Left ventricle myocardium inferior (tissue), 1 donor: ENCODE measurements at places on chromosomes 3 and 15.
A peak's percentile ranks its signal among the peaks of the same experiment; 100 is the strongest.

DNA sequence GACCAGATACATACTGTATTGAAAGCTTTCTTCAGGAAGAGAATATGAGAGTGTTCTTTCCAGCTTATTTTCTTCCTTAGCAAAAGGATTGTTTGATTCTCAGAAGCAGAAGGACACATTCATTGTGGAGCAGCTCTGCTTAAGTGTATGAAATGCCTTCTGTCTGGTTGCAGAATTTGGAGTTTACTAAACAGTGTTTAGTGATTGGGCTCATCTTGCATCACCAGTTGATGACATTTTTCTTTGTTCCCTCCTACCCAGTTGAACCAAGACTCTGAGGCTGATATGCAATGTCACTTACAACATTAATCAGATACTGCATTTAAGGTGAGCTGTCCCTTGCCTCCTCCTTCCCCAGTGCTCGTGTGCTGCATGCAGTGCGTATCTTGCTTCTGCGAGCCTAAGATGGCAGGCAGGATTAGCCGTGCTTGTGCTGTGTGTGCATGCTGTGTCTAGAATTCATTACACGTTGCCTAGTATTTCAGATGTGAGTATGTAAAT, 18.4 kb downstream of the ZBTB38 start:
- peaks cover 39% of the 10 kb centered on the region for H3K36me3 ChIP-seq
- peaks cover 22% of the 10 kb centered on the region for H3K4me1 ChIP-seq
- no peak overlapping the region for H3K27ac ChIP-seq
- peak overlapping the region; percentile 10 for H3K4me3 ChIP-seq

DNA sequence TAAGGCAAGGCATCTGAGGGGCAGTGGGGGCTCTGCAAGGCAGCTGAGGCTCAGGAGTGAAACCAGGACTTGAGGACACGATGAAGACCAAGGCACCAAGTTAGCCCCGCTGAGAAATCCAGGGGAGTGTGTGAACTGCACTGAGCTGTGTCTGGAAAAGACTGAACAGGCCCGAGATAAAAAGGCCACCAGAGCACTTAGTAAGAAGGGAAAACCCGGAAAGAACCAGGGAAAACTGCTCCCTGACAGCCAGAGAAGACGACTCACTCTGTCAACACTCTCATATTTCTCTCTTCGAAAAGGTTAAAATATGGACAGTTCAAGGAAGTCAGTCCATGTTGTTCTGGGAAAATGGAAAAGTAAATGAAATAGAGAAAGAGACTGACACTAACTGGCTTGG, 109.0 kb downstream of the SEC22A start:
- peaks cover 75% of the 10 kb centered on the region for H3K36me3 ChIP-seq
- no peak overlapping the region for H3K27ac ChIP-seq
- H3K27me3 ChIP-seq = peaks cover 5% of the 10 kb centered on the region
- peaks cover 25% of the 10 kb centered on the region for H3K4me1 ChIP-seq

DNA sequence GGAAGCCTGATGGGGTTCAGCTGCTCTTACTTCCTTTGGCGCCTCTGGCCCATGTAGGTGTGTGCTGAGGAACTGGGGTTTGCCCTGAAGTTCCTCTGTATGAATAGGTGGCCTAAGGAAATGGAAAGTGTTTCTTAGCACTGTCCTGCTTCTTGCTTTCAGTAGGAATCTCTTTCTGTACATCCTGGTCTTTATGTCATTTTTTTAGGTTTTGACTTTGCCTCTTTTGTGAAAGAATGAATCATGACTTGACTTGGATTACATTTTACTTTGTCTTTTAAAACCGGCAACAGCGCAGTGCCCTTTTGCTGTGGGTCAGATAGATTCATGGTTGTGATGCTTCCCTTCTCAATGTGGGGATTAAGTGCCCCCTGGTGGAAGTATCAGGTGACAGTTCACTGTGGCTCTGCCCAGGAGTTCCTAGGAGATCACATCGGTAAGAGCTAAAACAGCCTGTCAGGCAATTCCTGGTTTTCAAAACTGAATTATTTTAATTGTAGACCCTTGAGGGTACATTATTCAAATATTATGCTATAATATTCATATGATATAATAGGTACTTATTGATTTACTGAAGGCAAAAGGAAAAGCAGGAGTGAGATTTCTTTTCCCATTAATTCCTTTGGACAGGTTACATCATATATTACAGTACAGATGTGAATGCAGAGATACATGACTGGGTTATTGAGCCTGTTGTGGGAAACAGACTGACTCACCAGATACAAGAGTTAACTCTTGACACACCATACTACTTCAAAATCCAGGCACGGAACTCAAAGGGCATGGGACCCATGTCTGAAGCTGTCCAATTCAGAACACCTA, 95.4 kb downstream of the HCN4 start:
- H3K4me1 ChIP-seq = peaks cover 6% of the 10 kb centered on the region
- no peak for DNase-seq
- peaks cover 13% of the 10 kb centered on the region for H3K36me3 ChIP-seq
- H3K4me3 ChIP-seq = no peak overlapping the region

GRCh38 chr3:6679510-6679909, 181.4 kb upstream of the GRM7 start:
- no peaks in the 10 kb centered on the region for H3K27me3 ChIP-seq
- no peak overlapping the region for H3K4me3 ChIP-seq
- no peaks in the 10 kb centered on the region for H3K36me3 ChIP-seq
- no peak overlapping the region for H3K27ac ChIP-seq
- no peak for DNase-seq
- no peaks in the 10 kb centered on the region for H3K4me1 ChIP-seq

GRCh38 chr3:37993820-37994638, 3.4 kb downstream of the VILL start:
- peaks cover 33% of the 10 kb centered on the region for H3K4me1 ChIP-seq
- peak overlapping the region; percentile 66 for H3K4me3 ChIP-seq
- no peaks in the 10 kb centered on the region for H3K27me3 ChIP-seq
- peak overlapping the region; percentile 78 for H3K27ac ChIP-seq
- H3K36me3 ChIP-seq = no peaks in the 10 kb centered on the region
- peak; percentile 79 for DNase-seq

DNA sequence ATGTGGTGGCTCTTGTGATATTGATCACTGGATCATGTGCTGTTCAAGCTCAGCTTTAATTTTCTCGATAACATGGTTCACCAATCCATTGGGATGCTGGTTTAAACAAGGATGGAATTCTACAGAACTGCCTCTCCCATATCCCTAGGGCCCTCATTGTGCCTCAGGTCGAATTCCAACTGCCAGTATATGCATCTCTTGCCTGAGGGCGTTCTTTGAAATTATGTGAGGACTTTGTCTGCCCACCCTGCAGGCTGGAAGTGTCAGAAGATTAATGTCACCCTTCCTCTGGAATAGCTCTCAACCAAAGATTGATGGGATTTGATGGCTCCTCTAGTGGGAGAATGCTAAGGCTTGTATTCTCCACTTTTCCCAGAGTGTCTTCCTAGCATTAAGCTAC, 175.6 kb upstream of the GALNT15 start:
- no peak overlapping the region for H3K4me3 ChIP-seq
- H3K36me3 ChIP-seq = no peaks in the 10 kb centered on the region
- H3K27me3 ChIP-seq = no peaks in the 10 kb centered on the region
- H3K27ac ChIP-seq = no peak overlapping the region
- H3K4me1 ChIP-seq = no peaks in the 10 kb centered on the region

DNA sequence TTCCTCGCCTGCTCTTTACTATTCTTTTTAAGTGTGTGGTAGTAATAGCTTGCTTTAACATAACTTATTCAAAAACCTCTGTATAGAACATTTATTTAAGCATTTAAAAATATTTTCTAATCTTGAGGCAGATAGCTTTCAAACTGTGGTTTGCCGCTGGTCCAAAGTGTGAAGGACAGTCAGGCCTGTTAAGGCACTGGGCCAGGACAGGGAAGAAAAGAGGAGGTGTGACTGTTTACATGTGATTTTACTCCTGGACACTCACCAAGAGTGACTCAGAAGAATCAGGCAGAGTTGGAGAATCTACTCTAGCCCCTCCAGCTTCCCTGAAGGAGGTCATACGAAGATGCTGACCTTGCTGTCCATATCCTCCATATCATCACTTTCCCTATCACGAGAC, 44.7 kb downstream of the CEP152 start:
- no peaks in the 10 kb centered on the region for H3K4me1 ChIP-seq
- no peak overlapping the region for H3K27ac ChIP-seq
- no peak overlapping the region for H3K4me3 ChIP-seq
- DNase-seq = no peak
- no peaks in the 10 kb centered on the region for H3K27me3 ChIP-seq

- H3K27ac ChIP-seq = peak overlapping the region; percentile 90
- no peaks in the 10 kb centered on the region for H3K27me3 ChIP-seq
- H3K4me3 ChIP-seq = no peak overlapping the region
- H3K4me1 ChIP-seq = peaks cover 57% of the 10 kb centered on the region
- peak; percentile 56 for DNase-seq
Measured at GRCh38 chr15:71599418-71600151, 210.8 kb upstream of the NR2E3 start.

GRCh38 chr3:72720566-72720965, 127.7 kb downstream of the SHQ1 start:
- DNase-seq = no peak
- H3K36me3 ChIP-seq = peaks cover 4% of the 10 kb centered on the region
- H3K4me1 ChIP-seq = peaks cover 21% of the 10 kb centered on the region
- no peak overlapping the region for H3K27ac ChIP-seq
- H3K27me3 ChIP-seq = no peaks in the 10 kb centered on the region

DNA sequence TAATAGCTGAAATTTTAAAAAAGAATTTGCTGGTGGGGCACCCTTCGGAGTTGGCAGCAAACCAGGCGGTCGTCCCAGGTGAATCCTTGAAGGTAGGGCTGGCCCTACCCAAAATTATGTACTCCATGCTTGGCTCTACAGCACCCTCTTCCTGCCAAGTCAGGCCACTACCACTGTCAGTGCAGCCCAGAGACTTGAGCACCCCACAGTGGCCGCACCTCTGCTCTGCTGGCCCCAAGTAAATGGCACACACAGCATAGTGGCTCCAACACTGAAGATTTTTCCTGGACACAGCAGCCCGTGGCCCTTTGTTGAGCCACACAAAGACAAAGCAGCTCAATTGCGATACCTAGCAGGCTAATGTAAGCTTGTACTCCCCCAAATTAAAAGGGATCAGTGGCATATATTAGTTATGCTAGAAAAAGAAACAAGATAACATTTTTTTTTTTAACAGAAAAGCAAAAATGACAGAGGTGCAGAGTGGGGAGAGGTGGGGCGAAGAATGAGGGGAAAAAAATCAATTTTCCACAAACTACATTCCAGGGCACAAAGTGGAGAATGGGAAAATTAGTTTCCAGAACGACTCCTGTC, 250.5 kb downstream of the UACA start:
- H3K4me1 ChIP-seq = no peaks in the 10 kb centered on the region
- H3K36me3 ChIP-seq = no peaks in the 10 kb centered on the region
- peaks cover 22% of the 10 kb centered on the region for H3K27me3 ChIP-seq
- H3K4me3 ChIP-seq = no peak overlapping the region
- no peak overlapping the region for H3K27ac ChIP-seq

DNA sequence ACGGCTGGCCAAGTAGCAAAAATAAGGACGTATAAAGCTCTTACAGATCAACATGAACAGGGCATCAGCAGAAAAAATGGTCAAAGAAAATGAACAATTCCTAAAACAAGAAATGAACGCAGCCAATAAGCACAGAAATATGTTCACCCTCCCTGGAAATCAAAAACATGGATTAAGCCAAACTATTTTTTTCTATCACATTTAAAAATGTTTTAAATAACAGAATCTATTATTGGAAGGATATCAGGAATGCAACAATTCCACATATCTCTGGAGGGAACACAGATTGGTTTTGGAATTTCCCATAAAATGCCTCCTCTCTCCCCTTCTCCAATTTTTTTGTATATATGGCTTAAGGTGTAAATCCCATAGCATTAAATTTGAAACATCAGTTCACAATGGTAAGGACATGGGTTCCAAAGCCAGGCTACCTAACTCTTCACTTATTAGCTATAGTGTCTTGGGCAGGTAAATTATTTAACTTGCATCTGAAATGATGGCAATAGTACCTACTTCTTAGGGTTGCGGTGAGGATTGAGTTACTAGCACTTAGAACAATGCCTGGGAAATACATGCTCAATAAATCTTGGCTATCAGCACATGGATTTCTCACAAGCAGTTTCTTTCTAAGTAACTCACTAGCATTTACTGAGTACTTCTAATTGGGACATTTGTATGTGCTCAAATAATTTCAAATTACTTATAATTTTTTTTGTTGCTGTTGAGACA, 10.1 kb downstream of the UACA start:
- peak overlapping the region; percentile 88 for H3K27ac ChIP-seq
- H3K27me3 ChIP-seq = no peaks in the 10 kb centered on the region
- peak overlapping the region; percentile 14 for H3K4me3 ChIP-seq
- DNase-seq = no peak
- peaks cover 84% of the 10 kb centered on the region for H3K4me1 ChIP-seq
- H3K36me3 ChIP-seq = no peaks in the 10 kb centered on the region

- H3K4me1 ChIP-seq = no peaks in the 10 kb centered on the region
- H3K4me3 ChIP-seq = no peak overlapping the region
- peaks cover 11% of the 10 kb centered on the region for H3K36me3 ChIP-seq
- H3K27ac ChIP-seq = no peak overlapping the region
- H3K27me3 ChIP-seq = no peaks in the 10 kb centered on the region
Measured at GRCh38 chr15:63135804-63136203, 14.1 kb downstream of the LACTB start.
